ENCODE measurements at places on chromosomes 7 and 10. TPM values are rescaled to one million over a fixed set of nuclear protein-coding genes. Genes with fewer than 3 reads are reported as not detected.

The PTER gene
- total RNA-seq = 10.4 TPM

The LRRC18 gene
- total RNA-seq = 0.66 TPM

The AHCYL2 gene
- total RNA-seq = 7.4 TPM

The GIMAP1 gene
- under 0.01 TPM for total RNA-seq

The VIPR2 gene
- under 0.01 TPM for total RNA-seq

The TMEM270 gene
- not detected for total RNA-seq

The C1QL3 gene
- not detected for total RNA-seq

The TAS2R5 gene
- 1.0 TPM for total RNA-seq

DNA sequence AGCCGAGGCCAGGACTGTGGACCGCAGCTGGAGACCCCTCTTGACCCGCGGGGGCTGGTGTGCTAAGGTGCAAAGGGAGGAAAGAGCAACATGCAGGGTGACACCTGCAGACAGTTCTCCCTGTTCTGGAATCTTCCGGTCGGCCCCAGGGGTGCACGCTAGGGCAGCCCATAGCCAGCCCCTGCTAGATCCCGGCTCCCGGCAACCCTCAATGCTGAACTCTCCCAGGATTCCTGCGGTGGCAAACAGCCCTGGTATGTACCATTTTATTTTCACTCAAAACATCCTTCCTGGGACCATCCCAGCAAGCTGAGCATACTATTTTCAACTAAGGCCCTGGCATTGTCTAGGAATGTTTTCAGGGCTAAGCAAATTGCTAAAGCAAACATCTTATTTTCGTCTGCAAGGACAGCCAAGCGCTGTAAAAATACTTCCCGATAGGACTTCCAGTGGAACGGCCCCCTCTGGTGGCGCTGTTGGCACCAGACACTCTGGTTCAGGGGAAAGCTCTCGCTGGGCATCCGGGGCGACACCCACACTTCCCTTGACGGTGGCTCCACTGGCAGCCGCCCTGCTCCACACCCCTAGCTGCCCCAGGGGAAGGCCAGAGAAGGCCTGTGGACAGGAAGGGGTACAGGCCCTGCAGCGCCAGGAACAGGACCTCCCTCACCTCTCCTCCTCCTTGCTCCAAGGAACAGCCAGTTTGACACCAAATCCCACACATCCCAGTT is 99.4 kb downstream of the CTBP2 start:
- peak; percentile 80 for DNase-seq

- DNase-seq = no peak
Observed at GRCh38 chr7:71846160-71846559, 566.0 kb downstream of the CALN1 start.

GRCh38 chr10:123606006-123606405 is 60.1 kb upstream of the GPR26 start:
- no peak for DNase-seq

GRCh38 chr7:94655848-94656657 is at the start of gene SGCE:
TSS of gene SGCE (minus strand) at chr7:94656133. CDS start at chr7:94656098, 35 bp downstream.
- peak; percentile 85 for DNase-seq

DNA sequence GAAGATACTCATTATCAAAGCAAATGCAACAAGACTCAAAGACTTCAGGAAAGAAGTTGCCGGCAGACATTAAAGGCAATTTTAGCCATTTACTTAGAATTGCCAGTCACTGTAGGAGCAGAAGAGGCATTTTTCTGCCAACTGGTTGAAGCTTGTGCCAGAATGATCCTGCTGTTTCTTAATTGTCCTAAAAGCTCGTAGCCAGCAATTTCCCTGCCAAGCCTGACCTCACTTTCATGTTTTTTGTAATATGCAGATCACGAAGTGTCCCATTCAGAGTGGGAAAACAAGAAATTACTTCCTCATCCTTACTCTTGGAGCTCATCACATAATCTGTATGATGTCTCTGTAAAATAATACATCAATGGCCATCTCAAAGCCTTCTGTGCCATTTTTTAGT is 130.9 kb upstream of the ANKRD1 start:
- DNase-seq = peak; percentile 55

GRCh38 chr10:120586471-120586872 is 129.4 kb downstream of the PLPP4 start:
- DNase-seq = peak; percentile 90

- peak; percentile 7 for DNase-seq
Observed at GRCh38 chr10:84026821-84027257, 112.5 kb upstream of the GHITM start.

- DNase-seq = no peak
Observed at GRCh38 chr7:81181066-81181465, 262.2 kb upstream of the SEMA3C start.

DNA sequence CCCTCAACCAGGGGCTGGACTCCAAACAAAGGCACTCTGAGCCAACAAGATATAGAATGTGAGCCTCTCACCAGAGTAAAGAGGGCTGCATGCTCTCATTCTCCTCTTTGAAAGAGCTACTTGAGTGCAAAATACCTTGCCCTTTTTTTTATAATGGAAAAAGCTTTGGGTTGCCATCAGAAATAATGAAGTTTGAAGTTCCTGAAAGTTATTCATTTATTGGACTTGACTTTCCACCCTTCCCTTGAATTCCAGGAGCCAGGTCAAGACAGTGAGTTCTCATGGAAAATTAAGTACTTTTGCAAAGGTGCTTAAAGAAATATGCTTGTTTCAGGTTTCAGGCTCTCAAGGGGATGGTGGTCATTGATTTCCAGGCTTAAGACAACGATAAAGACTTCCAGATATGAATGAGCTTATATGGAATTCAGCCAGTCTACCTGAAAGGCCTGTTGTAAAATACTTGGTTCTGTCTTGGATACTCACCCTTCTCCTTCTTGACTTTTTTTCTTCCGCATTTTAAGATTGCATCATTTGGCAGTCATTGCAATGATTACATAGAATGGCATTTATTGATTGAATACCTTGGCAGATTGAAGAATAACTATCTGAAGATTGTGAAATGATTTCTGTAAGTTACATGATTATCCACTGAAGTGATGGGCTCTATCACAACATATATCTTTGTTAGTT is 696.4 kb downstream of the INHBA start:
- DNase-seq = peak; percentile 70

DNA sequence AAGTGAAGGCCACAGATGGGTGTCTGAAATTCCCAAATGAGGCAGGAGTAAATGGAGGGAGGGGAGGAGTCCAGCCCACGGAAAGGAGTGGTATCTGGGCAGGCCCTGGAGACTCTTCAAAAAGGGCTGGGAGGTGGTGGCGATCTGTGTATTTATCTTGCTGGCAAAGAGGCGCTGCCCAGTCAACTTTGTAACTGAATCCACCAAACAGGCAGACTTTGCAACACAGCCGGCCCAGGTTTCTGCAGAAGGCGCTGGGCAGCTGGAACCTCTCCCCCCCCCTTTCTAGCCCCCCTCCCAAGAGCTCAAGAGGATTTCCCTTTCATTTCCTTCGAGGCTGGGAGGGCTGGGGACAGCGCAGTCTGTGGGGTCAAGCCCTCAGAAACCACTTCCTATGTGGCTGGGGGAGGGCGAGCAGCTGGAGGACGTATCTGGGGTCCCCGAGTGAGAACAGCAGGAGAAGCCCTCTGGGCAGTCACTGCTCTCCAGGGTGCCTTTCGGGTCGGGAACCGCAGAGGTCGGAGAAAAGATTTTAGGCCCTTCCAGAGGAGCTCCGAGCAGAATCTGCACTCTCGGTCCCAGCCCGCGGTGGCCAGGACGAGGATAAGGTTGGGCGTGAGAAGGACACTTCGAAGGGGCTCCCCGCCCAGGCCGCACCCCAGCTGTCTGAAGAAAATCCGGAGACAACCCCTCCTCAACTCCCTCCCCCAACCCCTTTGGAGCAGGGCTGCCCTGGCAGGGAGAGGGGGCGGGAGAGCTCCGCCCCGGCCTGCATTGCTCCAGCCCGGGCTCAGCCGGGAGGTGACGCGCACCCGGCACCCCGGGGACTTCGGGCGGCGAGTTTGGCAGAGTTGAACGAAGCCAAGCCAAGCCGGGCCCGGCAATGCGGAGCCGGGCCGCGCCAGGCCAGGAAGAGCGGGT is 965 bp downstream of the ZCCHC24 start:
- peak; percentile 60 for DNase-seq

- peak; percentile 58 for DNase-seq
Observed at GRCh38 chr10:96488161-96488935, 25.4 kb downstream of the TLL2 start.

GRCh38 chr10:79402951-79403350 is 42.5 kb downstream of the ZCCHC24 start:
- DNase-seq = no peak

- DNase-seq = no peak
Observed at GRCh38 chr7:29604702-29605101, 41.1 kb downstream of the PRR15 start.
